AG08395 (cell line): ENCODE measurements at places on chromosomes 11 and 22.

GRCh38 chr11:5591613-5592012 is 4.8 kb upstream of the TRIM6 start:
- DNase-seq, result no peak

GRCh38 chr11:113313601-113314000 is 782 bp upstream of the TTC12 start:
- DNase-seq, result no peak

GRCh38 chr11:86440305-86440716 is 65.6 kb downstream of the CCDC81 start:
- peak; percentile 64 for DNase-seq

- no peak for DNase-seq
Observed at GRCh38 chr22:43390872-43391271, 20.9 kb upstream of the MPPED1 start.

GRCh38 chr11:17298302-17298701 is 21.8 kb downstream of the NUCB2 start:
- DNase-seq, result no peak

DNA sequence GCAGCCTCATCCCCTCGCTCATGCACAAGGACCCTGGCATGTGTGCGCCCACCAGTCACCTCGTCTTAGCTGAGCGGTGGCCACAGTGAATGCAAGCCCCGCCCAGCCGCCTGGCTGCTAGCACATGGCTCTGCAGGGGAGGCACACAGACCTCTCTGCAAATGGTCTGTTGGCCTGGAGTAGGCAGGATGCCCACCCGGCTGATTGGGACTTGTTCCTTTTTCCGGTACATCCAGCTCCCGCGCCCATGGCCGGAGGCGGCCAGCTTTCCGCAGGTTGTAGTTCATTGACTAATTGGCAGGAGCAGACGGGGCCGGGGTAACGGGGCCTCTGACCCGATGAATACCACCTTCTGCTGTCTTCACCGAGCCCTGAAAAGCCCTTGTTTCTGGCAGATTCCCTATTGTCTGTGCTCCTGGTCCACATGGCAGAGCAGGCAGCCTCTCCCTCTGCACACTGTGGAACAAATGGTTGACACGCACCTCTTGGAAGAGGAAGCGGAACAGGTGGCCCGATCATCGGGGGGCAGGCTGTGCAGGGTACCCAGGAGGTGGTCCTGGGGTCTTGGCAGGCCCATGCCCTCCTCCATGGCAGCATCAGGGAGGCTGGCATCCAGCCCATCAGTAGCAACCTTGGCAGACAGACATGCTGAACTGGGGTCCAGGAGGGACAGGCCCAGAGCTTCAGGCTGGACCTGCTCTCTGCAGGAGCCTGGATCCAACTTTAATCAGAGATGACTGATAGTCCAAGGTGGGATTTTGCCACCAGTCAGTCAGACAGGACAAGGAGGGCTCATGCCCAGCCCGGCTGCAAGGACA is 1512.0 kb downstream of the BRD1 start:
- DNase-seq, result no peak

DNA sequence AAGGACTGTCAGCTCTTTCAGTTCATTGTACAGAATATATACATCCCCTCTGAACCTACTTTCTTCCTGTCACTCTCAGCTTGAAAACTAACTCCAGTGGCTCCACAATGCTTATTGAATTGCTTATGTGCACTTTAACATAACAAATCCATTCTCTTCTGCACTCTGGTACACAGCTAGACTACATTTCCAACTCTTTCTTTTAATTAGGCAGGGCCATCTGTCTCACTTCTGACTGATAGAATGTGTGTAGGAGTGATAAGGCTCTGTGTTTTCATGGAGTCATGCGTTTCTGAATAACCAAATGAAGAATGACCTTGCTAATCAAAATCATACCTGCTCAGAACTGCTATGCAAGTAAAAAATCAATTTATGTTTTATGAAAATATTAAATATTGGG is 278.5 kb upstream of the CCDC179 start:
- no peak for DNase-seq

DNA sequence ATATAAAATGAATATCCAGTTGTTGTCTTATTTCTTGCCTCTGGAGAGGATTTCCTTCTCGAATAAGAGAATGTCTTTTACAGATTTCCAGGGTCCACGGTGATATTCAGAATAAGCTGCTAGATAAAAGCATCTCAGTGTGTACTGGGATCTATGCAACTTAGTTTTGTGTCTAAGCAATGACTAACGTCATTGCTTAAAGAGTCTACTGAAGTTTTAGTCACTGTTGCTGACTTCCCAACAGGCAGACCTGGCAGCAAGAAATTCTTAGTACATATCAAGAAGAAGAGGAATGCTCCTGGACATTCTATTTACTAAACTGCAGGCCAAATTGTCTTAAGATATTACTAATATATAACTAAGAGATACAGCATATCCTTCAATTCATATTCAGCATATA is 70.3 kb downstream of the SOX6 start:
- DNase-seq, result no peak

DNA sequence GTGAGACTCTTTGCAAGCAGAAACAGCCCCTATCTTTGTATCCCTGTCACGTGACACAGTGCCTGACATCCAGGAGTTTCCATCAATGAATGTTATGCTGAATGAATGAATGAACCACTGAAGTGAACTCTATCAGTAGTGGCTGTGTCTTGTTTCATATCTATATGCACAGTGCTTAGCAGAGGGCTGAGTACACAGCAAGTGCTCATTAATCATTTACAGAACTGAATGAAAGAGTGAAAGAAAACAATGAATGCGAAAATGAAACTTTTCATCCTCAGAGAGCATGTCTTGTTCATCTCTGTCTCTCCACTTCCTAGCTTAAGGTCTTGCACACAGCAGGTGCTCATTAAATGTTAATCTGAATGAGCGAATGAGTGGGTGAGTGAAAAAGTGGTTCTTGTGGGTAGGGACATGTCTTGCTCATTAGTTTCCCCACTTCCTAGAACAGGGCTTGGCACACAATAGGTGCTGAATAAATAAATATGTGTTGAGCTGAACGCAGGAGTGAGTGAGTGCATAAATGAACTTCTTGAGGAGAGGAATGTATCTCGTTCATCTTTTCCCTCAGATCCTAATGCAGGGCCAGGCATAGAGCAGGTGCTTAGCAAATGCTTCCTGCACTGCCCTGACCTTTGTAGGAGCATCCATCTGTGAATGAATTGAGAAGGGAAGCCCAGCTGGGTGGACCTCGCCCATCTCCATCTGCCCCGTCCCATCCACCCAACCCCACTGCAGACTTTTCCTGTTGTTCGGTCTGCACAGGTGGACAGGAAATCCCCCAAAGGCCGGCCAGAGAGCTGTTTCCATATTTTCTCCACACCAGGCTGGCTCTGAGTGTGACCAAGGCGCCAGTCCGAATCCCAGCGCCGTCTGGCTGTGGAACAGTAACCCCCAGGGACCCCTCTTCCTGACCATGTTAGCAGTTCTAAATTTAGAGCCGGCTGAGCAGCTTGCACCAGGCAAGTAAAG is 113.4 kb upstream of the CRYBB3 start:
- no peak for DNase-seq

DNA sequence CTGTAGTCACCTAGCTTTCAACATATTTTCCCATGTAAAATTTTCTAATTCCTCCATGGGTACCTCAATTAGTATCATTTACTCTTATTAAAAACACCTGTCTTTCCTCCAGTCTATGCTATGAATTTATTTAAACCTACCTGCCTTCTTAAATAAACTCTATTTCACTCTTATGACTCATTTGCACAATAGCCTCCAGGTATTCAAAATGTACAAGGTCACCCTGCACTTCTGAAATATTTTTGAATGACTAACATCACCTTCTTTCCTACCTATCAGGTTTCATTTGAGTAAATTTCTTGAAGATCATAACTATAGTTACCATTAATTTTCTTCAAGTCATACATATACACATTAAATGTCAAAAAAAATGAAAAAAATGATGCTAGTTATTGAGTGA is 939.7 kb downstream of the DLG2 start:
- DNase-seq, result no peak

DNA sequence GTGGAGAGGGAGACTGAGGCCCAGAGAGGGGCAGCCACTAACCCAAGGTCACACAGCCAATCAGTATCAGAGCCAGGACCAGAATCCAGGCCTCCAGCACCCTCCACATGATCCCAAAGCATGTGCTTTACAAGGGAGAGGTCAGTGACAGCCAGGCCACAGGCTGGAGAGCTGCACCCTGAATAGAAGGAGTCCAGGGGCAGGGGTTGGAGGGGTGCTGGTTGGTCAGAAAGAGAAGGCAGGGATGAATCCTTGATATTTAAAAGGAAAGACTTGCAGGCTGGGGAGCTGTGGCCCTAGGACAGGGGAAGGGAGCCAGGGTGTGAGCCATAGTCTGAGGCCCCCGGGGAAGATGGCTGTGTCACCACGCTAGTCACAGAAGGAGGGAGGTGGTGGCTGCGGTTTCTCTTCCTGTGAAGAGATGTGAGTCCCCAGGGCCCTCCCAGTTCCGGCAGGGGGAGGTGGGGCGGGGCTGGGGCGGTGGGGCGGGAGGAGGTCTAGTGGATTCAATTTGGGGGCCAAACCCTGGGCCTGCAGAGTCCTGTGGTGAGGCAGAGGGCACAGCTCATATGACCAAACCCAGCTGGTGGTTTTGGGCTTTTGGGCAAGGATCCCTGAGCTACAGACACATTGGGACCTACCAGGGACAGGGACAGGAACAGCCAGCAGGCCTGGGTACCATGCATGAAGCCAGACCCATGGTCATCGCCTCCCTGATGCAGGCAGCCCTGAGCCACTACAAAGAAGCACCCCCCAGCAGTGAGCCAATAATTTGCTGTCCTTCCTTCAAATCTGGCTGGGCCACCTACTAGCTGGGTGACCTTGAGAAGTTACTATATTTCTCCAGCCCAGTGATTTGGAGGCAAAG is 14.0 kb downstream of the RAC2 start:
- peak; percentile 83 for DNase-seq

- no peak for DNase-seq
Observed at GRCh38 chr22:22866381-22867111, 21.1 kb upstream of the IGLL5 start.

DNA sequence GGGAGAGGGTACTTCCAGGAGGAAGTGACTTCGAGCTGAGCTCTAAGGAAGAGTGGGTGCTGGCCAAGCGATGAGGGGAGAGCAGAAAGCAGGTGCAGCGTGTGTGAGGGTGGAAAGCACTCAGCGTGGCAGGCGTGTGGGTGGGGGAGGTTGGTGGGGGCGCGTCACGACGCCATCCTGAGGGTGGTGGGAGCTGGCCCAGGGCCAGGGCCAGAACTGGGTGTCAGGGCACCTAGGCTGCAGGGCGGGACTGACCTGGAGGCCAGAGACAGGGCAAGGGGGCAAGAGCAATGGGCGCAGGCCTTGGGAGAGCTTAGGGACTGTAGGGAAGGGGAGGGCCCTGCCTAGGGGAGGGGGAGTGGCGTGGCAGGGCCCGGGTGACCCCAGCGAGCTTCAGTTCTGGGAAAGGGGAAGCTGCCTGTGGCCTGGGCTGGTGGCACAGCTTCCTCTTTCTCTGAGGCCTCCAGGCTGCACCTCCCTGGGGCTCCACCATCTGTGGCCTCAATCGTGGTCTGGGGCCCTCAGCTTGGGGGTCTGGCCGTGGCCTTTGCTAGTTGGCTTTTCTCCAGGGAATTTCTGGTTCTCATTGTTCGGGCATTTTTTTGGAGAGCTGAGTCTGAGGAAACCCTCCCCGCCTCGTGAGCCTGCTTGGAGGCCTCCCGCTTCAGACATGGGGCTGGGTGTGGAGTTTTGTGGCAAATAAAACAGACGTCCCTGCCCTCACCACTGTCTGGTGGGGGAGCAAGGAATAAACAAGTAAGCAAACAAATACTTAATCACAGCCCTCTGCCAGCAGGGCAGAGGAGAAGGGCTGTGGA is 8.9 kb downstream of the RELT start:
- no peak for DNase-seq

- DNase-seq, result no peak
Observed at GRCh38 chr11:47147250-47147649, 29.4 kb downstream of the ARFGAP2 start.

DNA sequence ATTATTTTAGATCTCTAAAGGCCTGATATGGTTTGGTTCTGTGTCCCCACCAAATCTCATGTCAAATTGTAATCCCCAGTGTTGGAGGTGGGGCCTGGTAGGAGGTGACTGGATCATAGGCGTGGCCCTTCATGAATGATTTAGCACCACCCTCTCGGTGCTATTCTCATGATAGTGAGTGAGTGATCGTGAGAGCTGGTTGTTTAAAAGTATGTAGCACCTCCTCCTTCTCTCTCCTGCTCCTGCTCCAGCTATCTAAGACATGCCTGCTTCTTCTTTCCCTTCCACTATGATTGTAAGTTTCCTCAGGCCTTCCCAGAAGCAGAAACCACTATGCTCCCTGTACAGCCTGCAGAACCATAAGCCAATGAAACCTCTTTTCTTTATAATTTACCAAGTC is 114.1 kb downstream of the SERGEF start:
- no peak for DNase-seq

- DNase-seq, result no peak
Observed at GRCh38 chr11:20547411-20547810, 52.0 kb upstream of the SLC6A5 start.

DNA sequence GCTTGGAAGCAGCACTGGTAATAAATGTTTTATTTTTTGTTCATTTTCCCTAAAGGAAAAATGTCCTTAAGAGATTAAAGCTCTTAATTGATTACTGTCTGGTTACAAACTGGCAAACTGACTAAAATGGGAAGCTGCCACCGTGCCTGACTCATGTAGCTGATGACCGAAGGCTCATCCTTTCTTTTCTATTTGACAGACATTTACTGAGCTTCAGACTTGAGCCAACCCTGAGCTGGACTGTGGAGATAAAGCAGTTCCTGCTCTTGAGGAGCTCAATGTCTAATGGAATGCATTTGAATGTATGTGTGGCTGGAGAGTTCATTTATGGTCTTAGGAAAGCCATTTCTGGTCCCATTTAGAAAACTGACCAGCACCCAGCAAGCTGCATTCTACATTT is 91.3 kb downstream of the RNF169 start:
- DNase-seq, result no peak

- DNase-seq, result no peak
Observed at GRCh38 chr11:27414644-27415043, 51.6 kb upstream of the CCDC34 start.

DNA sequence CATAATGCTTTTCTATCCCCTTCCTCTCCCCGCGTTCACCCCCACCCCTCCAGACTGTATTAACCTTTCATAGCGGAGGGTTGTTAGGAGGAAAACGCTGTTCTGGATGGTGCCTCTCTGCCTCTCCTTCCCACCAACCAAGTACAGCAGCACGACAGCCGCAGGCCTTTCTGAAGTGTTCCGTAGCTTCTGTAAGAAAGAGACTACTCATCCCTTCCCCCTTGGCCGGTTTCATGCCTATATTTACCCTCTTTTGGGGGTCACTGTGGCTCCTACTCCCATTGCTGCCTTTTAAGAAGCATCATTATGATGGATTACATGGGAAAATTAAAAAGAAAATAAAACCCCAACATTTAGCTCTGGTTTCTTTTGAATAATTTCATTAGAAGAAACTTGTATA is 46.5 kb downstream of the ZBTB16 start:
- no peak for DNase-seq
